ENCODE measurements at places on chromosomes 2 and 18.

- peak; percentile 85 for DNase-seq
These were observed 58.5 kb upstream of the COPS8 start for GRCh38 chr2:237026981-237027711.

DNA sequence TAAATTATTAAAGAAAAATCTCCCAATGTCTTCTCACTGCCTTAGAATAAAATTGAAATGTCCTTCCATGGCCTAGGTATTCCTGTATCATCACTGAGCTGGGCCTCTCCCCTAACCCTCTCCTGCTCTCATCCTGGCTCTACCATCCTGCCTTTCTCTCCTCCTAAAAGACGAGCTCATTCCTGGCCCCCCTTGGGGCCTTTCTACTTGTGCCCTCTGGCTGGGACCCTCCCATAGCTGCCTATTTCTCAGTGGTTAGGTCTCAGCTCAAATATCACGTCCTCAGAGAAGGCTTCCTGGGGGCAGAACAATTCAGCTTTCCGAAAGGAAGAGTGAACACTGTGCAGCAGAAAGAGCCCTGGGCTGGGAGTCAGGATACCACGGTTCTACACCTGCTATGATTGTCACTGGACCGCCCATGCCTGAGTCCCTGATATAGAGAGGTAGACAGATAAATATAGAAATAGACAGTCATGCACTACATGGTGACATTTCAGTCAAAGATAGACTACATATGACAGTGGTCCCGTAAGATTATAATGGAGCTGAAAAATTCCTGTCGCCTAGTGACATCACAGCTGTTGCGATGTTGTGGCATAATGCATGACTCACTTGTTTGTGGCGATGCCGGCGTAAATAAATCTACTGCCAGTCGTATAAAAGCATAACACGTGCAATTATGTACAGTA is 9.4 kb downstream of the DNPEP start:
- no peak for DNase-seq

- DNase-seq: no peak
These were observed 53.7 kb downstream of the ZBTB7C start for GRCh38 chr18:48355276-48356115.

DNA sequence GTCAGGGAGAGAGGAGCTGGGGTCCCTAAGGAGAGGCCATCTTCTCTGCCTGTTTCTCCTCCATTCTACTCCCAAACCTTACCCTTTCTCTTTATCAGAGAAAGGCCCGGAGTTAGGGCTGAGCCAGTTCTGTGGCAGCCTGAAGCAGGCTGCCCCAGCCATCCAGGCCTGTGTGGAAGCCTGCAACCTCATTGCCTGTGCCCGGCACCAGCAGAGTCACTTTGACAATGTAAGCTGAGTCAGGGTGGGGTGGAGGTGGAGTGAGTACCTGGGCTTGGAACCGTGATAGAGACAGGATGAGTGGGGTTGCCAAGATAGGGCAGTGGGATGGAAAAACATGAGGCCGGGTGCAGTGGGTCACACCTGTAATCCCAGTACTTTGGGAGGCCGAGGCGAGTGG is 5.2 kb downstream of the CHRNG start:
- DNase-seq: no peak

GRCh38 chr2:132681766-132682165 is 11.8 kb upstream of the LYPD1 start:
- DNase-seq: no peak

- DNase-seq: no peak
These were observed 59.2 kb downstream of the SGPP2 start for GRCh38 chr2:222483513-222484039.

DNA sequence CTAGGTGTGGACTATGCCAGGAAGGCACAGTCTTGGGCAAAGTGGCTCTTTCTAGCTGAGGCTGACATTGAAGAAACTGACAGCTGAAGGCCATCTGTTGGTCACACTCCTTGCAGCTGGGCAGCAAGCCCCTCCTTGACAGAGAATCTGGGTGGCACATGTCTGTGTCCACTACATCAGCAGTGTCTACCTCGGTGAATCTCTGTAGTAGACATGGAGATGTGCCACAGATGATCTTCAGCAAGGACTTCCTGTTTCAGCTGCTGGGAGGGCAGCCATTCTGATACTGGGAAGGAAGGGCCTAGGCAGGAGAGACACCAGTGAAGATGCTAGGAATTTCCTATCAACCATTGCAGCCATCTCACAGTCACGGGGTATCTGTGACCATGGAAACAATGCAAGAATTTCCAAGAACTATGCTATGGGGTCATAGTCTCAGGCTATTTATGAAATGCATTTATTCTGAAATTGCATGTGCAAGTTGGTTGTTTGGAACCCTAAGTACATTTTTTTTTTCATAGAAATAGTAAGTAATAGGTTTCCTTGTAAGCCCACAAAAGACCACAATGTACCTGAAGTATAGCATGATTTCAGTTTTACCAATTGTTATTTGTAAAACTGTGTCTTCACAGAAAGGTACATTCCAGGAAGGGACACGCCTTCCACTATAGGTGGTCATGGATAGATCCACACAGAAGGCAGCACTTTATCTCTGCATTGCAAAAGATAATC is 63.8 kb upstream of the DARS1 start:
- DNase-seq: no peak
